ENCODE measurements at places on chromosomes 1 and 21.
A peak's percentile ranks its signal among the peaks of the same experiment; 100 is the strongest.

DNA sequence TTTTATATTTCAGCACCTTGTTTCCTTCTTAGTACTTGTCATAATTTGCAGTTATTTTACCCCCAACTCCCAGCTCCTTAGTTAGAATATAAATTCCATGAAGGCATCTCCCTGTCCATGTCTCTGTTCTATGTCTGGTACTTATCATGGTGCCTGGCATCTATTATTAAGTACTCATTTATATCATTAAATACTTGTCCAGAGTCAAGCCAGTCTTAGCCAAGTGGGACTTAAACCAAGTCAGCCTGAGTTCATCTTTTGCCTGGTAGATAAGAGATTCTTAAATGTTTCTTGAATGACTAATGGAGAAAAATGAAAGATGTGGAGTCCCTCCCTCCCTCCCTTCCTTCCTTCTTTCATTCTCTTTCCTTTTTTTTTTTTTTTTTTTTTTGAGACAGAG, 9.4 kb downstream of the SLC25A44 start:
- DNase-seq = no peak

DNA sequence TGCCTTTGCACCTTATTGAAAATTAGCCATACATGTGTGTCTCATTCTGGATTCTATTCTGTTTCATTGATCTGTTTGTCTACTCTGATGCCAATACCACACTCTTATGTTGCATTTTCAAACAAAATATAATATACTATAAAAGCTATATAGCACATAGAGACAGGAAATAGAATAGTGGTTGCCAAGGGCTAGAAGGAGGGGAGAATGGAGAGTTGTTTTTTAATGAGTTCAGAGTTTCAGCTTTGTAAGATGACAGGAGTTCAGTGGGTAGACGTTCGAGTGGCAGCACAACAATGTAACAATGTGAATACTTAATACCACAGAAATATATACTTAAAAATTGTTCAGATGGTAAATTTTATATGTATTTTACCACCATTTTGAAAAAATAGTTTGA, 17.0 kb downstream of the RLF start:
- DNase-seq = no peak

DNA sequence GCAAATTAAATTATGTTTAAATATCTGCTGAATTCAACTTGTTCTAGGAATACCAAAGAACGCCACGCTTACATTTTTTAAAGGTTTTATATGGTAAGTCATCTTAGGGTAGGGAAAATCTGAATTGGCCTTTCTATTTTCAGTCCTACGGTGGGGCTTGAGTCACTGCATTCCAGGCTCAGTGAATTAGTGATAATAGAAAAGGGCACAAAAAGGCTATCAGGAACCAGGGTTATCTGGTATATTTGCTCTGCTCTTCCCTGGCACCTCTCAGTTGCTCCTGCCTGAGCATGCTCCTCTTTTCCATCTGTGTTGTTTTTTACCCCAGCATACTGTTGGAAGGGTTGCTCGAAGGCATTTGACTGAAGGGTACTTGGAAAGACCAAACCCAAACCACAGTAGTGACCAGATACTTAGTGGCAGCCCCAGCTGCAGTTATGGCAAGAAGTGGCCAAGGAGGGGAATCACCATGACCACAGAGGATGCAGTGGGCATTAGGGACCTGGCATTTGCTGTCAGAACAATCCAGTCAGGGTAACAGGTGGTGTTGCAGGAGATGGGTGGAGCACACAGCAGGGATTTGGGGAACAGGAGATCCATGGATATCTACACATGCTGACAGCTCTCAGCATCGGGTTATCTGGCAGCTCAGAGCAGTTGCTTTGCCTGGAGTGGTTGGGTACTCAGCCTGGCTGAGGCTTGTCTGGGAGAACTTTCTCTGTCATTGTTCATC, 2.3 kb downstream of the OVAAL start:
- DNase-seq = peak; percentile 31

DNA sequence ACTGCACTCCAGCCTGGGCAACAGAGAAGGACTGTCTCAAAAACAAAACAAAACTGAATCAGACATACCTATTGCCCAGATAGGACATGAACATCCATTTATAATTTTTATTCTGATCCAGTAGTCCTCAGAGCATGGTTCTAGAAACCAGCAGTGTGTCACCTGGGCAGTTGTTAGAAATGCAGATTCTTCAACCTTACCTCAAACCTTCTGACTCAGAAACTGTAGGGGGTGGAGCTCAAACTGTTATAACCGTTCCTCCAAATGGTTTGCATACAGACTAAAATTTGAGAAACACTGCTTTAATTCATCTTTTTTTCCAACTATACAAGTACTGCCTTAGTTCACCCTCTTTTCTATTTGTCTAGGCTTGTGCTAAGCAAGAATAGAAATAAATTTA, 6.0 kb downstream of the NASP start:
- no peak for DNase-seq

DNA sequence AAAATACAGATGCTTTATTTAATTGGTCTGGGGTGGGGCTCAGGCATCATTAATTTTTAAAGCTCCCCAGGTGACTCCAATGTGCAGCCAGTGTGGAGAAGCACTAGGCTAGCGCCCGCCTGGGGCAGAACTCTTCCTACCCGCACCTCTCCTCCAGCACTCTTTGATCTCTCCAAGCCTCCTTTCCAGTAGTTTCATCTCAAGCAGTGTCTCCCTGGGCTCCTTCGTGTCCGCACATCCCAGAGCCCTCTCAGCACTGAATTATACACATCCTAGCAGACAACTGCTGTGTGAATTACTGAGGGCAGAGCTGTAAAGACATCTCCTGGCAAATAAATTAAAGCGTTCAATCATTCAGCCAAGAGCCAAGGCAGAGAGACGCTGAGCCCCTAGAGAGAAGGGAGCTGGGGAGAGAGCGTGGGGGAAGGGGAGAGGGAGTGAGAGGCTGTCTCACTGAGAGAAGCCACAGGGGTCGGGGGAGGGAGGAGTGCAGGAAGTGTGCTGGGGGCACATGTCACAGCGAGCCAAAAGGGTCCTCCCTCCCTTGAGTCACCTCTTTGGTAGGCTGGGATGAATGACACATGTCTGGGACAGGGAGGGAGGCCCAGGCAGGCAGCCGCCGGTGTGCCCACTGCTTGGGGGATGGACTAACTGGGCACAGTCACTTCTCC, 21.0 kb upstream of the PARP1 start:
- no peak for DNase-seq

DNA sequence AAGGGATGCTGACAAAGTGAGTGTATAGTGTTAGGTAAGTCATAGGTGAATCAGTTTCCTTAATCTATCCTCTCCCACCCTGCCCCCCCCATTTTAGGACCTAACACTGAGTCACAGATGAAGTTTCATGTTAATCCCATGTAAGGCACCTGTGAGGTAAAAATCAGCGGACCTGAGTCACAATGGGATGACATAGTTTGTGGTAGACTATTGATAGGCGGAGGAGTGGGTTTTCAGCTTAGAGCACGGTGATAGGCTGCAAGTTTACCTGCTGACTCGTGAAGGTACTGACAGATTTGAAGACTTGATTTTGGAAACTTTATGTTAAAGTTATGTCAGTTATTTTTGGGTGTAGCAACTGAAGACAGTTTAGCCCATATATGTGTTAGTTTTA, 1.7 kb downstream of the TOR1AIP1 start:
- DNase-seq = peak; percentile 19

- no peak for DNase-seq
Observed at GRCh38 chr1:244672946-244673682, 20.2 kb downstream of the DESI2 start.

GRCh38 chr1:39026866-39027507, 837 bp downstream of the NDUFS5 start:
- DNase-seq = no peak

DNA sequence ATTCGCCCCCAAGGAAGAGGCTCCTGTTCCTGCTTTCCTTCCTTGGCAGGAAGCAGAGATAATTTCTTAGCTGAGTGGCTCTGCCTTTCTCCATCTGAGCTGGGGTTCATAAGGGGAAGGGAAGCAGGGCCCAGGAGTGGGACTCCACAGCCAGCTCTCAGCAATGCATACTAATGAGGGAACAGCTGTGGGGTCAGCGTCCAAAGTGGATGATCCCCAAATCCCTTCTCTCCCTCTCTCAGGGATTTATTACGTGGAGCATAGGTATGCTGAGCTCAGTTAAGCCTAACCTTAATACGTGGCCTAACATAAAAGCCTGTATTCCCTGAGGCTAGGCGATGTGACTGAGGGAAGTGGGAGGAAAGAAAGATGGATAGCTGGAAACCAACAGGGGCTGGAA, 87.3 kb upstream of the CTTNBP2NL start:
- DNase-seq = no peak

GRCh38 chr1:207838156-207839082, 72.5 kb downstream of the CD34 start:
- DNase-seq = no peak

GRCh38 chr1:20318971-20319370, 28.3 kb downstream of the VWA5B1 start:
- DNase-seq = no peak

Data from LoVo (cell line).